ELR (cell line): ENCODE measurements at places on chromosomes 7 and 10.

DNA sequence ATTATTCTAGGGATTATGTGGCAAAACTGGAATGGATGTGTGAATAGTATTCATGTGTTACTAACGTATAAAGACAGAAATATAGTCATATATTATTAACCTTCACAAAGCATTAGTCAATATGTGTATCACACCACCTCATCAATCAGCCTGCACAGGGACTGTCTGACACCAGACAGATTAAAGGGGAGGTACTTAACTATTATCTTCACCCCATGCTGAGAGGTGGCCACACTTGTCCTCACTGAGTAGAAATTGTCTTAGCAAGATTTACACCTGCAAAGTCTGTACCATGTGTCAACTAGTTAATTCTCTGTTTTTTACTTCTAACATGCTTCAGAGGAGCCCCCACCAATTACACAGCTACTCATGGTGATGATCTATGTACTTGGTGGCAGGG is 146.3 kb upstream of the LRGUK start:
- no peak for DNase-seq

GRCh38 chr7:70972693-70973092 is 159.3 kb upstream of the GALNT17 start:
- DNase-seq, result no peak

DNA sequence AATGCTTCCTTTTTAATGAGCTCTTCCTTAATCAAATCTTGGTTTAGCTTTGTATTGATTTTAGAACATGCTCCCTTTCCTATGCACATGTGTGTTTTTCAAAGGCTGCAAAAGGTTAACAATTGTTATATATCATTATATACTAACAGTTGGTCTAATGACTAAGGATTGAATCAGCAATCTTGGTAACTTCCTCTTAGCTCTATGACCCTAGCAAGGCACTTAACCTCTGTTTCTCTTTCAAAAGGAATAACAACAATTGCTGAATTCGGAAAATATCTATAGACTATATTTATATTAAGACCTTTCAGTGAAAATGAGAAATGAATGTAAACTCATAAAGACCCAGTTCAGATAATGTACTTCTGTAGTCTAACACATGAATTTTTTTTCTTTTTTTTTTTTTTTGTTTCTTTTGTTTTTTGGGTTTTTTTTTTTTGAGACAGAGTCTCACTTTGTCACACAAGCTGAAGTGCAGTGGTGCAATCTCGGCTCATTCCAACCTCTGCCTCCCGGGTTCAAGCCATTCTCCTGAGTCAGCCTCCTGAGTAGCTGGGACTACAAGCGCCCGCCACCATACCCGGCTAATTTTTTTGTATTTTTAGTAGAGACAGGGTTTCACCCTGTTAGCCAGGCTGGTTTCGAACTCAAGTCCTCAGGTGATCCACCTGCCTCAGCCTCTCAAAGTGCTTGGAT is 48.8 kb downstream of the HOXA1 start:
- DNase-seq, result peak; percentile 94

- DNase-seq, result no peak
Measured at GRCh38 chr7:127738859-127739258, 86.9 kb downstream of the SND1 start.

GRCh38 chr10:97006364-97006763 is 174.3 kb downstream of the LCOR start:
- no peak for DNase-seq

GRCh38 chr10:79072041-79072441 is 3.3 kb downstream of the ZMIZ1 start:
- DNase-seq, result no peak
